ENCODE measurements at places on chromosomes 4 and X.

- DNase-seq, result no peak
Observed at GRCh38 chr4:152016303-152016620, 255.5 kb upstream of the GATB start.

DNA sequence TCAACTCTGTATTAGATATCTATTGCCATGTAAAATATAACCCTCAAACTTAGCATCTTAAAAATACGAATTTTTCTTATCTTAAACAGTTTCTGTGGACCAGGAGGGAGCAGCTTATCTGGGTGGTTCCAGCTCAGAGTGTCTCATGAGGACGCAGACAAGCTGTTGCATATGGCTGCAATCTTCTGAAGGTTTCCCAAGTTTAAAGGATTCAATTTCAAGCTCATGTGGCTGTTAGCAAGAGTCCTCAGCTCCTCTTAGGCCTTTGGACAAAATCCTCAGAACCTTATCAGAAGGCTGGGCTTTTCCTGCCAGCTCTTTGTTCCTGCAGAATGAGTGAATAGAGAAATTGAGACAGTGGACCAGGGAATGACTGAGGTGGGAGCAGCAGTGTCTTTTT, 2.8 kb upstream of the CTSO start:
- DNase-seq, result no peak

DNA sequence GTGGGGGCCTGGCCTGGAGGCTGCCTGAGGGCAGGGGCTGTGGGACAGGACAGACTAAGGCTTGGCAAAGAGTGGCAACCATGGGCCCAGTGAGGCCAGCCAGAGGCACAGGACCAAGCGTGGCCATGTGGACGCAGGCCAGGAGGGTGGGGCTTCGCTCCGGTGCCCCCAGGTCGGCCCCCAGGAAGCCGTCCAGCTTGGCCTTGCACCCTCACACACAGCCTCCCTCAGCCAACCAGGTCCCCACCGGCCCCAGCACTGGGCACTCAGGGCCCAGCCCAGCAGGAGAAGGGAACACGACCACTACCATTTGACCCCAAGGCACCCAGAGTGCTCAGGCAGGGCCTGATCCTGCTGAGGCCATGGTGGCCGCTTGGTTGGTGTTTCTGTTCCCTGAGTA, 57.2 kb downstream of the FAM53A start:
- DNase-seq, result no peak

DNA sequence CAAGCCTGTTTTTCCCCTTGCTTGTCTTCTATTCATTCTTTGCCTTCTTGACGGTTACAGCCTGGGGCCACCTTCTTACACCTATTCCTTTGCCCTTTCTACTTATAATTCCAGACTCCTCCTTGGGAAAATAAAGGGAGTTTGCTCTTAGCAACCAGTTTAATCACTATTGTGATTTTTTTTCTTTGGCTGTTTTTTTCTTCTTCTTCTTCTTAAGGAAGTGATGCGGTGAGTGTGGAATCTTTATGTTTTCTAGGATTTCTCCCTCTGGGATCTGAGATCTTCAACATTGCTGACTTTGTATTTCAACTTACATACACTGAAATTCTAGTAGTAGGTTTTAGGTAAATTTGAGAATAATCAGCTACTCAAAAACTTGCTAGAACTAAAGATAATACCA, 1.1 kb upstream of the KLHL13 start:
- DNase-seq, result no peak

GRCh38 chrX:69109706-69110105, 55.5 kb downstream of the PJA1 start:
- DNase-seq, result no peak

DNA sequence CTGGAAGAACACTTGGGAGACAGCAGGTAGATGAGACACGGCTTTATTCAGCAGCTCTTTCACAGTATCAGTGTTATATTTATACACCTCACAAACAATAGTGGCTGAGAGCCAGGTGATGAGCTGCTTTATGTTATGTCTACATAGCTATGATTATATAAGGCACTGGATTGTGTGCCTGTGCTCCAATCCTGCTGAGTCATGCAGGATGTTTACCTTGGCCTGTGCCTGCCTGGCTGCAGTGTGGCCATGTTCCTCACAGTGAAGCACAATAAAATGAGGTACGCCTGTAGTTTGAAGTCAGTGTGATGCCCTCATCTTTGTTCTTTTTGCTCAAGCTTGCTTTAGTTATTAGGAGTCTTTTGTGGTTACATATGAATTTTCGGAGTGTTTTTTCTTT, 31.3 kb downstream of the CXCL13 start:
- no peak for DNase-seq

DNA sequence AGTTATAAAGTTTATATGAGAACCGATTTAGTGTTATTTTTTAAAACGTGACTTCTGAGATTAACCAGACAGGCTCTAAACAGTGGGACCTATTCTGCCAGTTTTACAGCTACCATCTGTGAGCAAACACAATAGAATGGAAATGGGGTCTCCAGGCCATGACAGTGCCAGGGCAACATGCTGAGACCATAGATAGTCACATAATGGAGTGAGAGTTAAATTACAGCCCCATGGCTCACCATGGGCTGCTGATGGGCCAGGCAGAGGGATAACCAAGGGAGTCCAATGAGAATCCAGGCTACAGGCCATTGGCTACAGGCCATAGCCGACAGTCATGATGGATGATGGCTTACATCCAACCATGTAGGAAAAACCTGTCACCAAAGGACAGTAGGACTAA, 183.5 kb upstream of the NDP start:
- no peak for DNase-seq

GRCh38 chr4:186592966-186593586, 37.7 kb upstream of the MTNR1A start:
- DNase-seq, result no peak

DNA sequence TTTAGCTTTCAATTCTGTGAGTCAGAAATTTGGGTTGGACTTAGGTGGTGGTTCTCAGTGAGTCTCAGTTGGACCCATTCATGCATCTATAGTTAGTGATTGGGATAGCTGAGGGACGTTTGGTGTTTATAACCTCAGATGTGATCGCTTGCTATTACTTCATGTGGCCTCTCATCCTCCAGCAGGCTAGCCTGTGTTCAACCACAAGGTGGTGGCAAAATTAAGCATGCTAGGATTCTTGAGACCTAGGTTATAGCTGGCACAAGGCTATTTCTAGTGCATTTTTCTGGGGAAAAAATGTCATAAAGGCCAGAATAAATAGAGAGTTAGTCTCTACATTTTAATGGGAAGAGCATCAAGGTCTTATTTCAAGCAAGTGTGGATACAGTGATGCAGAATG, 10.9 kb upstream of the GRPR start:
- DNase-seq, result no peak

DNA sequence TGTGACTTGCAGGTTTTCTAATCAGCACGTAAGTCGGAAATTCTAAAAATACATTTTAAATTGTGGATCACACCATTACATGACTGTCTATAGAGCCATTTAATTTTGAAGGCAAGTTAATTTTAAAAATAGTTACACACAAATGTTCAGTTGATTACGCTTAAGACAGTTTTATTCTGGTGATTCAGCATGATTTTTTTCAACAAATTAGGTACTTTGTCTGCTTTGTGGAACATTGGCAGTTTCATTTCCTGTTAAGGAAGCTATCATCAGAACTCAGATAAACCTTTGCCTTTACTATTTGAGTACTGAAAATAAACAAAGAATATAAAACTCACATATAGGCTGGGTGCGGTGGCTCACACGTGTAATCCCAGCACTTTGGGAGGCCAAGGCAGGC, 19.5 kb downstream of the SAT1 start:
- no peak for DNase-seq

GRCh38 chr4:20520901-20521300, 179.4 kb upstream of the PACRGL start:
- DNase-seq, result no peak

DNA sequence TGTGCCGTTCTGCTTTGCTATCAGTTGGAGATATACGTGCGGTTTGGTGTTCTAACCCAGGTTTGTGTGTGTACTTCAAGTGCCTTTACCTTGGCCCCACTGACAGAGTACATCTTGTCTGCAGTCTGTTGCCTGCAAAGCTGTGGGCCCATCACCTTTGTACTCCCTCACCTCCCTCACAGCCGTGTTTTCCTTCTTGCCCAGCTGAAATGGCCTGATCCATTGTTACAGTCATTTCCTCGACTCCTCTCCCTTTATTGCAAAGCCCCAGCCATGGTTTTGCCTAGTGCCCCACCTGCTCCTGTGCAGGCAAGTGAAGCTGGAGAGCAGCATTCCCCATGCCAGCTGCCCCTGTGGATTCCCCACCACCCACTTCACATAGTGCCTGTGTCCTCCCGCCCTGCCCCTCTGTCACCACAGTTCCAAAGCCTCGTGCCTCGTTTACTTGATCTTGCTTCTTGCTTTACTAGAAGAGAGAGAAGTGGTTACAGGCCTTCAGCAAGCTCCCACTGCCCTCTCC, 55.2 kb upstream of the TLR2 start:
- DNase-seq, result no peak

DNA sequence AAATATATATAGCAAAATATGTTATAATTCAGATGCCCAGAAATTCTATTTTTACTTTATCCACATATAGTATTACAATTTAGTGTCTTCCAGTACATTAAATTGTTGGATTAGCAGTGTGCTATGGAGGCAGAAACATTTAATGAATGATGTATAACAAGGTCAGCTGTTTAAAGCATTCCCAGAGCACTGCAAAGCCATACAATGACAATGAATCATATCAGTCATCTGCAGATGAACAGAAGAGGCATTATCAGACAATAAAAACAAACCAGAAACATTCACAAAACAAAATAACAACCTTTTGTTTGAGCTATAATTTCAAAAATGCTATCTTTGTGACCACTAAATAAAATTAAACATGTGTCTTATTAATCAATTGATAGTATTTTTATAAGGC, 524.2 kb downstream of the FAT4 start:
- DNase-seq, result no peak
